ENCODE measurements at places on chromosomes 16 and 17.

GRCh38 chr17:74738051-74738996 lies 1.3 kb downstream of the RAB37 start:
- no peak for DNase-seq

- peak; percentile 76 for DNase-seq
Measured at GRCh38 chr16:30934827-30935557, 11.6 kb downstream of the FBXL19 start.

- no peak for DNase-seq
Measured at GRCh38 chr17:5033352-5034015, 1.7 kb downstream of the SLC52A1 start.

DNA sequence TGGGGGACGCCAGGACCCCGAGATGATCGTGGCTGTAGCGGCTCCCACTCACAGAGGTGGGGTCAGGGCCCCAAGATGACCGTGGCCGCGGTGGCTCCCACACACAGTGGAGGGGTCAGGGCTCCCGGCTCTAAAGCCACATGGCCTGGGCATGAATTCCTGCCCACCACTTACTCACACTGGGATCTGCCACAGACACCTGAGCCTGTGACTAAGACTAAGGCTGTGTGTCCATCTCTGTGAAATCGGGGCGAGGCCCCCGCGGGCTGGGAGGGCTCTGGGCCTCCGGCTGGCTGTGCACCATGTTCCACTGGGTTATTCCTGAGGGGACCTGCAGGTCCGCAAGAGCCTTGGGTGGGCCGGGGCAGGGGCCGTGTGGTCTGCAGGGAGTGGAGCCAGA lies 18.5 kb downstream of the ZFPM1 start:
- no peak for DNase-seq

- DNase-seq, result no peak
Measured at GRCh38 chr16:56190048-56190676, 1.1 kb upstream of the GNAO1 start.

- no peak for DNase-seq
Measured at GRCh38 chr17:21474815-21475214, 98.7 kb downstream of the KCNJ12 start.

DNA sequence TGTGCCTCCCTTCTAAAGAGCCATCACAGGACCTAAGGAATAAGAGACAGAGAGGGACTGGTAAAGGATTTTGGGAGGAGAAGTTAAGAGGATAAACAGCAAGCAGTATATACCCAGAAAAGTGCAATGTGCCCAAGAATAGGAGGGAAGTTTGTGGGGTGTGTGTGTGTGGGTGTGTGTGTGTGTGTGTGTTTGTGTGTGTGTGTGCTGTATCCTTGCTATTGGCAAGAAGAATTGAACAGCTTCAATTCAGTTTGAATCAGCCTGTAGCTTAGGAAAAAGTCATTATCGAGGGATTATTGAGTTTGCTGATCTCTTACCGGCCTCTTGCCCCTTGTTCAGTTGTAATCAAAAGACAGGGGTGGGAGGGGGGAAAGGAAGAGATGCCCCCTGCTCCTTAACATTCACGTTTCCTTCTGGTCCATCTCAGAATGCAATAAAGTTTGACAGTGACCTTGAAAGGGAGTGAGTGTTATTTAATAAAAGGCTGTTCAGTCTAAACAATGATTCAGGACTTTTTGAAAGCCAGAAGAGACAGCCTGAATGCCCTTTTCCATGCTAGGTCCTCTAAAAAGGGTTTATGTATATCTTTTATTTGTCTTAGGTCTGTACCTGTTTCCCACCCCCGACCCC lies 23.9 kb upstream of the MAPT start:
- DNase-seq, result no peak

All from glutamatergic neuron (in vitro differentiated cells).